SHP77 (cell line): ENCODE measurements at places on chromosomes 5 and 9.

DNA sequence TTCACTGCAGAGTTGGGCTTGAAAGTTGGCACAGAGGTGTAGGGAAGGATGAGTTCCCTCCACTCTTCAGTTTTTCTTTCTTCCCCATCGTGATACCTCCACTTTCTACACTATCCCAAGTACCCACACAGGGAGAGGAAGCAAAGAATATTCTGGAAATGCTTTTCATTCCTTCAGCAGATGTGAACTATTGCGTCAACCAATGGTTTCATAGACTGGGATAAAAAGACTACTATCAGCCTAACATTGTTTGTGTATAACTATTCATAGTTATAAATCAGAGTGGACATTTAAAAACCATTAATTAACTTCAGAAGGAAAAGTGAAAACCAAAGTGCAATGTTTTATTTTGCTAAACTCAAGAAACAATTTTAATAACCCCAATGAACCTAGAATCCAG, 63.6 kb upstream of the MAMDC2 start:
- DNase-seq: no peak

DNA sequence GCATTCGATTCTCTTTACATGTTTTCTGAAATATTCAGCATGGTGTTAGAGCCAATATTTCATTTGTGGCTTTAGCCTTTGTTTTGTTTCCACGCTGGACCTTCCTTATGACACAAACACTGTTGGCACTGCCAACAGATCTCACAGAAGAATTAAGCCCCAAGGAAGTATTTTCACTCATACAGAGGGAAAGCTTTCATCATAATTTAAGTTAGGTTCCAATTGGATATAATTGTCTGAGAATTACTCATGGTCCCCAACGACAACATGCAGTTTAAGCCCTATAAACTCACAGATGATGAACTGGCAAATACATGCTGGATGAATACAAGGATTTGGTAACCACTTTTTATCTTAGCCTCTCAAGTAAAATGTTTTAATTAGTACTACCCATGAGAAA, 259.5 kb downstream of the EBF1 start:
- no peak for DNase-seq

DNA sequence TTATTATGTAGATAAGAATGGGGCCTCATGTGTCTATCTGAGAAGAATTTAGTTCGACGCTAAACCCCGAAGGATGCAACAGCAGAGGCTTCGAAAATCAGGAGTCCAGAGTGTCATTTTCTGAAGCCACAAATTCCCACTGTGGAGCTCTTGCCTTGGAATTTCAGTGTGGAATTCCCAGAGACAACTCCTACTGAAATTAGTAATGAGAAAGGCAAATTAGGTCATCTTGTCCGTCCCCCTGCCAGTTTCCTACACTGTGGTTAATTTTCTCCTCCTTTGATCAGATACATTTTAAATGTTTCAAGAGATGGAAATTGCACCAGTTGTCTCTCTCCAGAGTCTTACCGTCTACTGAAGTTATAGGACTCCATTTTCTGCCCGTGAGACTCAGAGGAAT, 633.6 kb downstream of the BNC2 start:
- no peak for DNase-seq

GRCh38 chr9:107375001-107375400, 91.9 kb downstream of the RAD23B start:
- DNase-seq: no peak

GRCh38 chr5:132528866-132529634, 14.3 kb downstream of the IL5 start:
- no peak for DNase-seq
